ENCODE measurements at places on chromosomes 5 and 9. TPM values are rescaled to one million over a fixed set of nuclear protein-coding genes. Genes with fewer than 3 reads are reported as not detected.

The NIPBL gene
- 22.6 TPM for total RNA-seq

The GALNT12 gene
- total RNA-seq: 0.65 TPM

The IFT74 gene
- 14.6 TPM for total RNA-seq

The SPATA31A3 gene
- total RNA-seq: not detected

The IFNA21 gene
- not detected for total RNA-seq

The PCDHB5 gene
- 0.46 TPM for total RNA-seq

The LHX6 gene
- not detected for total RNA-seq

The SHOC1 gene
- total RNA-seq: not detected

The CCDC152 gene
- total RNA-seq: 2.9 TPM

The IGFBPL1 gene
- 0.32 TPM for total RNA-seq

The ANKRD55 gene
- 0.46 TPM for total RNA-seq

The GMCL2 gene
- not detected for total RNA-seq

The TYRP1 gene
- 0.97 TPM for total RNA-seq

The NR2F1 gene
- total RNA-seq: 24.6 TPM

The CYLC2 gene
- total RNA-seq: not detected

The HRCT1 gene
- 0.76 TPM for total RNA-seq

The GRM6 gene
- not detected for total RNA-seq

The ZNG1E gene
- 55.9 TPM for total RNA-seq

The RNF183 gene
- not detected for total RNA-seq

The SPOCK1 gene
- total RNA-seq: 85.6 TPM

The IL4 gene
- total RNA-seq: not detected

The CNTNAP3 gene
- total RNA-seq: 13.0 TPM

The MEIKIN gene
- total RNA-seq: not detected

Measured in epithelial cell of umbilical artery (primary cell).